ENCODE measurements at places on chromosomes 6 and 20. TPM values are rescaled to one million over a fixed set of nuclear protein-coding genes. Genes with fewer than 3 reads are reported as not detected.

The MMP24OS gene
- total RNA-seq, result 56.9 TPM

The PLAGL1 gene
- 7.5 TPM for total RNA-seq

The ADAM33 gene
- total RNA-seq, result not detected

The CDSN gene
- total RNA-seq, result not detected

The CLVS2 gene
- 0.15 TPM for total RNA-seq

The OTOR gene
- not detected for total RNA-seq

The FGD2 gene
- not detected for total RNA-seq

The ZNF165 gene
- total RNA-seq, result 0.90 TPM

The CST5 gene
- total RNA-seq, result not detected

The SEL1L2 gene
- total RNA-seq, result not detected

The BMP5 gene
- total RNA-seq, result not detected

The PARD6B gene
- 3.5 TPM for total RNA-seq

The CLPSL2 gene
- total RNA-seq, result 2.0 TPM

The TGM3 gene
- not detected for total RNA-seq

The ZNF217 gene
- total RNA-seq, result 22.1 TPM

The FAM83B gene
- total RNA-seq, result not detected

The MUC22 gene
- not detected for total RNA-seq

The CDH22 gene
- 0.03 TPM for total RNA-seq

The VSTM2L gene
- total RNA-seq, result 11.0 TPM

The SRMS gene
- total RNA-seq, result not detected

The LY6G6C gene
- total RNA-seq, result not detected

The DNAH8 gene
- total RNA-seq, result not detected

The DAAM2 gene
- total RNA-seq, result not detected

The C6orf132 gene
- total RNA-seq, result 3.5 TPM

The HNF4A gene
- 15.4 TPM for total RNA-seq

The TLDC2 gene
- not detected for total RNA-seq

The HAO1 gene
- not detected for total RNA-seq

The C2 gene
- total RNA-seq, result 0.23 TPM

The ARMH2 gene
- total RNA-seq, result not detected

The ABHD16B gene
- total RNA-seq, result not detected

The ADGB gene
- total RNA-seq, result not detected

Measured in A549 treated with GW870086 at 1 μM for 4 hours (cell line).